ENCODE measurements at places on chromosomes 2 and 18. TPM values are rescaled to one million over a fixed set of nuclear protein-coding genes. Genes with fewer than 3 reads are reported as not detected.

- DNase-seq, result peak; percentile 18
Measured at GRCh38 chr2:28452534-28453081, 43.3 kb upstream of the PLB1 start.

- peak; percentile 45 for DNase-seq
Measured at GRCh38 chr2:12931186-12931844, 214.6 kb downstream of the TRIB2 start.

DNA sequence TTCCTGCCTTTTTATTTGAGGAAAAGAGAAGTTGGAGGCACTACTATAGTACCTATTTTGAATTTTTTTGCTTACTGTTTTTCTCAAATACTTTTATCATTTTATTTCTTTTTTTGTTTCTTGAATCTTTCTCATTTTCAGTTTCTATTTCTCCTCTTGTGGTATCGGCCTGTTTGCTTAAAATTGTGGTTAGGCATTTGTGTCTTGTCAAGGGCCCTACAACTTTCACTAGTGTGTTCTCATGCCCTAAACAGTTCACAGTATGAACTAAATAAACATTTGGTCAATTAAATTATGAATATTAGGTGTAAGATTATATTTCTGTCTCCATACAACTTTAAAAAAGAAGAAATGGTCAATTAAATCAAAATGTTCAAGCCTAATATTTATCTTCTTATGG lies 613.5 kb downstream of the MBD2 start:
- DNase-seq, result no peak

GRCh38 chr2:145197944-145198343 lies 678.0 kb upstream of the ZEB2 start:
- DNase-seq, result no peak

DNA sequence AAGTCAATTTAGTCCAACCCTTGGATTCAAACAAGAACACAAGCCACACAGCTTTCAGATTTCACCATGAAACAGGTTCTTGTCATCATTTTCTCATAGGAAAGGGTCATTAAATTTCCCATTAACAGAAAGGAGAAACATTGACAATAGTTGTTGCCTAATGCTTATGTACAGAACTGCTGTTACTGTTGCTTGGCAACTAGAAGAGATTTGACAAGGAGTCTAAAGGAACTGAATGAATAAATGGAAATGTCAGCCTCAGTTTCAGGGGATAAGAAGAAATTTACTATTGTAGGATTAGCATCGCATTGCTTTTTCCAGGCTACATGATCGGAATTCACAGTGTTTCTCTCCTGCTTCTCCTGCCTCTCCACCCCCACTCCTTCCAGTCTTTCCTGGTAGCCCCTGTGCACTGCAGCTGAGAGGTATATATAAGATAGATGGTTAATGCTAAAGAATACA lies 90.3 kb downstream of the SPATS2L start:
- peak; percentile 40 for DNase-seq

GRCh38 chr2:161586517-161587167 lies 37.6 kb upstream of the SLC4A10 start:
- peak; percentile 17 for DNase-seq

- no peak for DNase-seq
Measured at GRCh38 chr2:111239581-111240249, 119.0 kb downstream of the BCL2L11 start.

DNA sequence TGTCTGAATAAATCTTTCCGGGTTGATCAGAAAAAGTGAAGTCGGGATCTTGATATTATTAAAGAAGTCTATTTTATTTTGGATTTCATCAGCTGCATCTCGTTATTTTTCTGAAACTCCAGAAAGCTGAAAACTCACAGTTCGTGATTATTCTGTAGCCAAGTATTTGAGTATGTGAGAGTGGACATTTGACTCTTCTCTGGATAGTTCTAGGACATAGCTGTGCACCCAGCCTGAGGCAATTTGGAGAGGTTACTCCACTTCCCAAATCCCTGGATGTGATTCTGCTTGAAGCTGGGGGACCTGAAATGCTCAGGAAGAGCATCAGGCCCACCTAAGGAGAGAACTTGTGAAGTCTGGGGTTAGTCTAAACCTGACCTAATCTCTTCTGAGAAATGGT lies 117.6 kb upstream of the PID1 start:
- no peak for DNase-seq

DNA sequence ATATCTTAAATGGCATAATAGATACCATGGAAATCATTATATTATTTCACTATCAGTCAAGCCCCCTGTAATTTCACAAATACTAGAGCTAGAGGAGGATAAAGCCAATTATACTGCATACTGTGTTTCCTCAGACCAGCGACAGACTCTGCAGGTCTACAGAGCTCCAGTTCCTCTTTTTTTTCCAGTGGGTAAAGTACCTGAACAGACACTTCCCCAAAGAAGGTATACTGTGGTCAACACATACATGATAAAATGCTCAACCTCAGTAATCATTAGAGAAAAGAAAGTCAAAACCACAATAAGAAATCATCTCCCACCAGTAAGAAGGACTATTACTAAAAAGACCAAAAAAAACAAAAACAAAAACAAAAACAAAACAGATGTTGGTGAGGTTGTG lies 44.6 kb downstream of the SCN7A start:
- no peak for DNase-seq

HRH4 gene
- not detected for total RNA-seq

ZNF892 gene
- 3.6 TPM for total RNA-seq

RESP18 gene
- not detected for total RNA-seq

TMEM17 gene
- total RNA-seq, result 1.3 TPM
